ENCODE measurements at places on chromosomes 16 and 17.
A peak's percentile ranks its signal among the peaks of the same experiment; 100 is the strongest.

GRCh38 chr16:73018821-73019456 is 29.0 kb downstream of the ZFHX3 start:
- no peak for DNase-seq

DNA sequence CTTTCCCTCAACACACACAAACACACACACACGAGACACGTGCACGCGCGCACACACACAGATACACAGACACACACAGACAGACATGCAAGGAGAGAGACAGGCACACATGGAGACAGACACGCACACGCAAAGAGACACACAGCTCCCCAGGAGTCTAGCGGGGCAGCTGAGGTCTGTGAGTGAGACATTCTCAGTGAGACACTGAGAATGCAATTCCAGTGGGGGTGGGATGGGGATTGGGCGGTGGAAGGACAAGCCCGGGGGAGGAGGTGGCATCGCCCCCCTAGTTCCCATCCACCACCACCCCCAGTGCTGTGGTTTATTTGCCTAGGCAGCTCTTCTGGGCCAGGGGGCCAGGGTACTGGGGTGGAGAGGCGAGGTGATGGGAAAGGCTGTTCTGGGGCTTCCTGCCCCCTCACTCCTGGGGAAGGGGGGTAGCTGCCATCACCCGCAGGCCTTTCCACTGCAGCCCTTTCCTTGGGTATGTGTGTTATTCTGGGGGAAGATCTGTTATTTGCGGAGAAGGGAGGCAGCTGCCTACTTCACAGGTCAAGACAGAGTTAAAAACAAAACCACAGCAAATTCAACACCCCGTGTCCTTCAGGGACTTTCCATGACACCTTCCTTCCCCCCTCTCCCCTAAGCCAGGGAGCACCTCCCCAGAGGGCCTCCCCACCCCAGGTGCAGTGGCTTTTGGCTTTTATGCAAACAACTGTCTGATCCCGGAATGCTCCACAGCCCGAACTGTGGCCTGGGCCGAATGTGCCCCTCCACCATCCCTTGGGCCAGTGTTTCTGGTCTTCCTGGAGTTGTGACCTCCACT is 18.0 kb downstream of the GRB7 start:
- peak; percentile 69 for DNase-seq

DNA sequence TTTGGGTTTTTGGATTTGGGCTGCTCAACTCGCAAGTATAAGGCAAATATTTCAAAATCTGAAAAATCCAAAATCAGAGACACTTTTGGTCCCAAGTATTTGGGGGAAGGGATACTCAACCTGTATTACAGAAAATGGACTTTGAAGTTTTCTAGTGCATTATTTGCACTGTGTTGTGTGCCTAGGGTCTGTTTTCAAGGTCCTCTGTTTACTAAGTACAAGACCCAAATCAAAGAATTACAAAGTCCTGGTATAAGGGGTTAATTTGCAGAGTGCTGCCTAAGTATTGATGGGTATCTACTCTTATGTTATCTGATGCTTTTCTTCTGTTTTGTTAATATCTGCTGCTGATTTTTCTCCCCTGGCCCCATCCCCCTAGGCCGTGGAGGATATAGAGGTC is 25.0 kb downstream of the HEATR9 start:
- DNase-seq, result no peak

GRCh38 chr16:67779256-67780014 is 26.9 kb downstream of the RANBP10 start:
- no peak for DNase-seq

- no peak for DNase-seq
Measured at GRCh38 chr16:28011971-28012445, 51.5 kb downstream of the GSG1L start.

DNA sequence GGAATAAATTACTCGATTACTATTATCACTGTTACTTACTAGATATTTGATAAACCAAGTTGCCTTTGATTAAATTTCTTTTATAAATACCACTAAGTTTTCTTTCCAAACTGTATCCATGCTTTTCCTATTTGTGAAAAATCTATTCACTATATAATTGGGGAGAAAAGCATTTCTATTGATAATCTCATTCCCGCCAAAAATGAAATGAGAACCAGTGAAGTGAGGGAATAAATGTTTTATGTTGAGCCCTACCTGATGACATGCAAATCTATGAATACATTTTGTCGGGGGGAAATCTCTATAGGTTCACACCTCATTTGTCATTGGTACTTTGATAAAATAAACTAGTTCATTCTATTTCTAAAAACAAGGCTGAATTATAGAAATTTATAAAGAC is 15.7 kb downstream of the BRIP1 start:
- DNase-seq, result no peak

GRCh38 chr16:5549802-5550201 is 452.2 kb upstream of the EEF2KMT start:
- DNase-seq, result no peak

- no peak for DNase-seq
Measured at GRCh38 chr16:17301184-17301583, 169.6 kb downstream of the XYLT1 start.

GRCh38 chr16:88548985-88549384 is 21.2 kb upstream of the ZC3H18 start:
- no peak for DNase-seq

DNA sequence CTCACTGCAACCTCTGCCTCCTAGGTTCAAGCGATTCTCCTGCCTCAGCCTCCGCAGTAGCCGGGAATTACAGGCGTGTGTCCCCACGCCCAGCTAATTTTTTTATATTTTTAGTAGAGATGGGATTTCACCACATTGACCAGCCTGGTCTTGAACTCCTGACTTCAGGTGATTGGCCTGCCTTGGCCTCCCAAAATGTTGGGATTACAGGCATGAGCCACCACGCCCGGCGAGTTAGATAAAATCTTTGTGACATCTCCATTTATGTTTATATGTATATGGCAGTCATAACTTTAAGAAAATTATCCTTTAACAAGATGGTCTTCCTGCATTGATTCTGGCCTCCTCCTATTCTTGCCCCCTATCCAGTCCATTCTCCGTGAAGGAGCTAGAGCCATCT is 24.0 kb downstream of the CCDC42 start:
- DNase-seq, result no peak

- DNase-seq, result no peak
Measured at GRCh38 chr16:10321407-10322387, 64.2 kb upstream of the ATF7IP2 start.

- no peak for DNase-seq
Measured at GRCh38 chr16:27389272-27389961, 12.6 kb upstream of the IL21R start.

DNA sequence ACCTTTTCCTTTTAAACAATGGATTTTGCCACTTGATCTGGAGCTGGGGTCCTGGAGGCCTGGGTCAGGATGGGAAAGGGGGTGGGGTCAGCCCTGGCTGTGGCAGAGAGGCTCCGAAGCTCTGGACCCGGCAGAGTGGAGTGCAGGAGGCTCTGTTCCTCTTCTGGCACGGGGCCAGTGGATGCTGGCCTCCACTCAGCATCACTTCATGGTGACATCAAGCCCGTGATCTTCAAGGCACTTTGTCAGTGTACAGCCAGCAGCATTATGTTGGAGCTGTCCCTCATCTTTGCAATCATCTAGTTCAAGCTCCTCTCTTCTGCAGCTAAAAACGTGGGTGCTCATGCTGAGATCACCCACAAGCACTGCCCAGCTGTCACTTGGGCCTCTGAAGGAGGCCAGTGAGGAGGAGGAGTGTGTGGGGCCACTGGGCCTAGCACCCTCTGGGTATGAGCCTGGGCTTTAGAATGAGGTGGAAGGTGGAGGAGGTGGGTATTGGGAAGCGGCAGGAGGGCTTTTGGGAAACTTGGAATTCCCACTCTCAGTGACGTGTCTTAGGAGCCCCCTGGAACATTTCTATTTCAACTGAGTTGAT is 45.9 kb upstream of the MGAT5B start:
- no peak for DNase-seq

DNA sequence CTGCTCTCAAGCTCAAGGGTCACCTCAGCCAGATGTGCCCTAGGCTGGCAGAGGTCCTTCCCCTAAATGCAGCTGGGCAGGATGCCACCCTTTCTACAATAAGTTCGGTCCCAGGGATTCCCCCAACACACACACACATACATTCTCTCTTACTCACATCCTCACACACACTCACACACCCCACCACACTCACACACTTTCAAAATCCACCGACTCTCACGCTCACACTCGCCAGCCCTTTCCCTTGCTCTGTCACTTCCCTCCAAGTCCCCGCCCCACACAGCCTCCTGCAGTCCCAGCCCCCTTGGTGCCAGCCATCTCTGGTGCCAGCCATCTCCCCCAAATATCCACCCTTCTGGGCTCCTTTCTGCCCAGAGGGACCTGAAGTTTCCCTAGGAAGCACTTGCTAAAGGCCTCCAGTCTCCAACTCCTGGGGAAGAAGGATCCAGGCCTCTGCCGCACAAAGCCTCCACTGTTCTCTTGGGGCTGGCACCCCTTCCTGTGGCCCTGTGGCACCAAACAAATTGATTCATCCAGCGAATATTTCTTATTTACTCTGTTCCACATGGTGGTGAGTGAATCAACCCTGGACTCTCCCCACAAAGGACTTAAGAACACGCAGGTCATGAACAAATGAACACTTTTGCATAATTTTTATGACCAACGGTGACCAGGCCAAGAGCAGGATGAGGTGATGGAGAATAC is 3.8 kb upstream of the USP36 start:
- DNase-seq, result no peak

- DNase-seq, result no peak
Measured at GRCh38 chr17:8392674-8393469, 4.8 kb downstream of the RNF222 start.

DNA sequence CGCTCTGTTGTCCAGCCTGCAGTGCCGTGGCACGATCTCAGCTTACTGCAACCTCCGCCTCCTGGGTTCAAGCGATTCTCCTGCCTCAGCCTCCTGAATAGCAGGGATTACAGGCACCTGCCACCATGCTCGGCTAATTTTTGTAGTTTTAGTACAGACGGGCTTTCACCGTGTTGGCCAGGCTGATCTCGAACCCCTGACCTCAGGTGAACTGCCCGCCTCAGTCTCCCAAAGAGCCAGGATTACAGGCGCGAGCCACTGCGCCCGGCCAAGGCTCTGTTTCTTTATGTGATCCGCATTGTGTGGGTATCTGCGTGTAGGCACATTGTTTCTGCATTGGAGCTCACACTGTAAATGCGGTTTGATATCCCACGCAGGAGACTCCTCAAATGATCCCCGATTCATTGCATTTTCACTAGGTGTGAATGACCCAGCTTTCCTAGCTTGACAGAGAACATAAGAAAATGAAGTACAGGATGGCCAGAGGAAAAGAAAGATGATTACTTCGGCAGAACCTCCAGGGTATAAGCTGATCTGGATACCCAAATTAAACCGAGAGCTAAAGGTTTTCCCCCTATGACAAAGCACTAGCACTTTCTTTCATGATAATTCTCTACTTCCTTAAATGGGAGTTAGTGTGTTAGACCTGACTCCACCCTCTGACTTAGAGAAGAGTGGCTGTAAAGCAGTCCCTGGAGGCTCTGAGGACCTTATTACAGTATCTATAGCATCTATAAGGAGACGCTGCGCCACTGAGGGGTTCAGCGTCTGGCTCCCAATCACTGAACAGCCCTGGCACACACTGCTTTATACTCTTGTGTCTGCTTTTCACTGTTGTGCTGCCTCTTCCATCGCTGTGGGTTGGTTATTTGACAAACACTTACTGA is 17.3 kb downstream of the COTL1 start:
- DNase-seq, result peak; percentile 65

DNA sequence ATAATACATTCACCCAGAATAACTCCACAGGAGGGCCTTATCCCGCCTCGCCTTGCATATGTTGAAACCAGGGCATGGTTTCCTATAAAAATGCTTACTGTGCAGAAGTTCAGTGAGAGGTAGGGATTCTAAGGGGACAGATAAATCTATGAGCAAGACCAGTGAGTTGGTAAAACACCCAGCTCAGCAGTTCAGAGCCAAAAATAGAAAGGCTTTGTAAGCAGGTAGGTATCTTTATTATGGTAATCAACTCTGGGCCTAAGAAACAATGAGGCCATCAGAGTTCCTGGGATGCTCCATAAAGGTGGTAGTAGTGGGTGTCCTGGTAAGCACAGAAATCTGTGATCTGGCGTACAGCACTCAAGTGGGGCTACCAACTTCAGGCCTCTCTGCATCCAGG is 549.4 kb upstream of the CDH5 start:
- no peak for DNase-seq

DNA sequence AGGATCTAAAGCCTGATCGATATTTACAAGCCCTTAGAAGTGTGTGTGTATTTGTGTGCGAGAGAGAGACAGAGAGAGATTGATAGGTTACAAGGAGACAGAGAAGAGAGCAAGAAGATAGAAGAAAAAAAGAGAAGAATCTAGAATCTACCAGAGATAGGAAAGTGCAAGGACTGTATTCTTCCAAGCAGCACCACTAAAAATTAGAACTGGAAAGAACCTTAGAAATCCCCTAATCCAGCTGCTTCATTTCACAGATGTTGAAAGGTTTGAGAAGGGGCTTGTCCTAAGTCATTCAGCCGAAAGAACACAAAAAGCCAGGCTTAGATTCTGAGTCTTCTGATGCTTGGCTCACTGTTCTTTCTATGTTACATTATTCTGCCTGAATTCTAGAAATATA is 92.2 kb downstream of the HS3ST3A1 start:
- DNase-seq, result no peak

DNA sequence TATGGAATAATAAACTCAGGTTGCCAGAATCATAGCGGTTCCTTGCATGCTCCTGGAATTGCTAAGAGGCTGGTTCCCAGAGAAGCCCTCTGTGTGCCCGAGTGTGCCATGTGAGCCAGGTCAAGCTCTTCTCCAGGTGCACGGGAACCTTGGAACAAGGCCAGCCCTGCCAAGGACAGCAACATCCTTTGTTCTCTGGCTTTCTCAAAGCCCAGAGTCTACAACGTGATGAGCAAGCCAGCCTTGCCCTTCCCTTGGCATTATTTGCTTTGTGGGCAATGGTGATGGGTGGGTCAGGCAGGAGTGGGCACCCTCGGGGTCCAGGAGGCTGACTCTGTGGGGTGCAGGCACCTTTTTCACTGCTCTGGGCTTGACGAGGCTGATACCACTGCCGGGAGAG is 14.2 kb upstream of the SEC14L1 start:
- DNase-seq, result no peak

All from CD4-positive, alpha-beta T cell treated with Interleukin-6 at 100 ng/mL for 8 hours (primary cell).